ENCODE measurements at places on chromosomes 2 and 18.
A peak's percentile ranks its signal among the peaks of the same experiment; 100 is the strongest.

DNA sequence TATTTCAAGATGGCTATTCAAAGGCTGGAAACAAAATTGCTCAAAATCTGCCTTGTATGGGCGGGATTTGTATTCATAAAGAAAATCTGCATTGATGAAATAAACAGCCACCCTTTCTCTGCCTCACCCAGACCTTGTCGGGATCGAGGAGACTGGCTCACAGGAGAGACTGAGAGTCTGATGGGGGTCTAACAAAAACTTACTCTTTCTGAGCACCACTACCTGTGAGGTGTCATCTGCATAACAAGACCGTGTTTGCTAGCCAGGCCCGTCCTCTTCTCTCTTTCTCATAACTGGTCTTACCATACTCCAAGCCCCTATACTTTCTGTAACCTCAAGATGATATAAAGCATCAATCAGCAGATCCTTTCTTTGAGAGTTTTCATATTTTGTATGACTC lies 115.6 kb downstream of the INO80D start:
- DNase-seq = no peak

DNA sequence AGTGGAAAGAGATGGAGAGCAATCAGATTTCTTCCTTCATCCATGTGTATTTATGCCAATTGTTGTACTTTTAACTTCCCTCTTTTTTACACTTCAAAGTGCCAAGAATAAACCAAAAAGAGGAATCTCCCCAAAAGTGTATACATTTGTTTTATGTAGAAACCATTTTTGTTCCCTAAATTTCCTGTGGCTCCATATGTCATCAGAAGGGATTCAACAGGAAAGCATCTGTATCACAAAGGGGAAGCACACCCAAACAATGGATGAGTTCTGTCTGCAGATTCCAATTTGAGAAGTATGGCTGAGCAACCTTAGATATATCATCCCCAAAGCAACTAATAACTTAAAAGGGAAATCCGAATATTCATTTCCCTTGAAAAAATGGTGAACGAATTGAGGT lies 275.0 kb downstream of the MREG start:
- DNase-seq = no peak

- no peak for DNase-seq
These were observed 90.4 kb upstream of the EML6 start for GRCh38 chr2:54632733-54633692.

DNA sequence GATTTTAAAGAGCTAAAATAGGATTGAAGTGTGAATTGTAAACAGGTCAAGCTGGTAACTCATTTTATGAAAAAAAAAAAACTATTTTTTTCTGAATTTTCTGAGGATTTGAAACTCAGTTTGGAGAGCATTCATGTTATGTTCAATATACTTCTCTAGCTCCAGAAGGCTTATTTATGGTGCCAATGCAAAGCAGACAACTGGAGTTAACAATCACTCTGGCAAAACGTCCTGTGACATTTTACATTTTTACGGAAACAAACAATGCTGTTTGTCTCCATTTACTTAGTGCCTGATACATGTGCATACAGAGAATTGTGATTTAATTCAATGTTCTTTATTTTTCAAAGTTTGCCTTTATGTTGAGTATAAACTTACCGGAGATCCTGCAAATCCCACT lies 96.0 kb downstream of the COL5A2 start:
- DNase-seq = no peak

DNA sequence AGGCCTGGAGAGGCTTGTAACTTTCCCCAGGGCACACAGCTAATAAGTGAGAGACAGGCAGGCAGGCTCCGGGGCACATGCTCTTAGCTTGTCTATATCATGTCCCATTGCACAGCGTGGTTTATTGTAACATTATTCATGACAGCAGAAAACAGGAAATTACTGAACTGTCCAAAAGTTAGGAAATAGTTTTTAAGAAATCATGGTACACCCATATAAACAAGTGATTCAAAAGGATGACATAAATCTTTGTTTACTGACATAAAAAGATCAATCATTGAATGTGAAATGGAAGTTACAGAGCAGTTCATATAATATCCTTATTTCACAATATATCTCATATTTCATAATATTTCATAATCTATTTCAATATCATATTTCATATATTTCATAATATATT lies 34.3 kb upstream of the TXNDC2 start:
- no peak for DNase-seq

GRCh38 chr2:66069937-66070720 lies 364.8 kb upstream of the MEIS1 start:
- DNase-seq = no peak

GRCh38 chr2:70743677-70744076 lies 24.3 kb downstream of the ADD2 start:
- no peak for DNase-seq

DNA sequence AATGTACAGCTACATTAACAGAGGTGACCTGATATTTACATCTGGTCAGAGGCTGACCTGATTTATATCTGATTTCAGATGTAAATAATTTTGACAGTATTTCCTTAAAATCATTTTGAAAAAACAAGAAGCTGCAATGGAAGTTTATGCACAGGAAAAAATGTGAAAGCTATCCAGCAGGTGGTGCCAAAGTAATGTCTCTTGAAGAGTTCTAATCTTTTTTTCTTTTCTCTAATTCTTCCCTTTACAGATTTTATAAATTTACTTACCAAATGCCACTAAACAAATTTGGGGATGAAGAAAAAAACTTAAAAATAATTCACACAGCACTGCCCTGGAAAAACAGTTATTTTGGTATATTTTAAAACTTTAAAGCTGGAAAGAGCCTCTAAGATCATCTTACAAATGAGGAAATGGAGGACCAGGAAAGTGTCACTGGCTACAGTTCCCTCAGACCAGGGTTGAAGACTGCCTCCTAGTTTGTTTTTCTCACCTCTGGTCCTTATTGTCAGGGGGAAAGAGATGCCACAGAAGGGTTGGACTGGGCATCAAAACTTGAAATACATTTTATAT lies 16.4 kb upstream of the FBLN7 start:
- peak; percentile 24 for DNase-seq

DNA sequence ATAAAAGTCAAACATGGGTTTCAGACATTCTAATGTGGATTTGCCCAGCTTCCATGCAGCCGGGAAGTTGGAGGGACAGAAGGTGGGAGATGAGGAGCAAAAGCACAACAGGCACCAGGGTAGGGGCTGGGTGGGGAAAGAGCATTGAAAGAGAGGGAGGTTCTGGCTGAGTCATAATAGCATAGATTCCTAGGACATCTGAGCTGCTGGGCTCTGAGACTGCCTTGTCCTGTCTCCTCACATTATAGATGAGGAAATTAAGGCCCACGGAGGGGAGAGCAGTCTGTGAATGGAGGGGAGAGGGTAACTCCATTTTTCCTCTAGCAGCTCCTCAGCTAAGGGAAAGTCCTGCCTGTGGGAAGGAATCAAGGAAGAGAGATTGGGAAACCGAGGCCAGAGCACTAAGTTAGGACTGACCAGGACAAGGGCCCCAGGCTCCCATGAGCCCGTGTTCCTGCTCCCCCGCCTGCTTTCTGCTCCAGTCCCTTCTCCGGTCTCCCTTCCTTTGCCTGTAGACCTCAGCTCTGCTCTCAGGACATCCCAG lies 26.2 kb downstream of the SH2D6 start:
- DNase-seq = no peak

- DNase-seq = no peak
These were observed 229.2 kb downstream of the GALR1 start for GRCh38 chr18:77478646-77479442.

DNA sequence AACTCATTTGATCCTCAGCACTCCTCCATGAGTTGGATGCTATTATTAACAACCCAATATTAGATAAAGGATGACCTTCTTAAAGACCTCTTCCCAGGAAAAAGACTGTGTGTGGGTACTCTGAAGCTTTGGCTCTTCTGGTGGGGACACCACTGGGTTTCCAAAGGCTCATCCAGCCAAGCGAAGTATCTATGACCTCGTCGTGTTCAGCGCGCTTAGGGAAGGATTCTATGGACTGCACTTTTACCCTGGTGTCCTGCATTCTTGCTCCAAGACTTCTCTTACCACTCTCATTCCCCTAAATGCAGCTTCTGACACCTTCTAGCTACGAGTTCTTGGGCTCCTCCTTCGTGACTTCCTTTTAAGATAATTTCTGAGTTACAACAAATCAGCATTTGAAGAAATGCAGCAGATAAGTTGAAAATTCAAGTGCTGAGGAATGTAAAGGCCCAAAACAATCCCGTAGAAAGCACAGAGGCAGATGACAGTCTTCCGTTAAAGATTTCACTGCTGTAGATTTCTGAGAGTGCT lies 673 bp upstream of the HNMT start:
- DNase-seq = no peak

DNA sequence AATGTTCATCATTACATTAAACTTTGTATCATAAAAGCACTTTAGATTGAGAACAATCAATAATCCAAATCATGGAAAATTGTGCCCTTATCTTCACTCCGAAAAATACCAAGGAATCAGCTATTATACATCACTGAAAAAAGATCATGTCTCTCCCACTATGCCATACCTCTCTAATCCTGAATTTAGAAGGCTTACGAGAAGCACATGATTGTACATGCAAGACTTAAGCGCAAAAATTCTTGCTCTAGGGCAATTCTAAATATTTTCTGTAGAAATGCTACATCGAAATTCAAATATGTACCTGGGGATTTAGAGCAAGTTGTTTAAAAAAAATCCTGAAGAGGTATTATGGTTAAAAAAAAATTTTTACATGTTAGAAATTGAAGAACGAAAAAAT lies 1.3 kb downstream of the CYTIP start:
- DNase-seq = no peak

- no peak for DNase-seq
These were observed 806.2 kb upstream of the CHAC2 start for GRCh38 chr2:52961403-52961802.

GRCh38 chr18:78571831-78572347 lies 407.7 kb upstream of the SALL3 start:
- DNase-seq = no peak

DNA sequence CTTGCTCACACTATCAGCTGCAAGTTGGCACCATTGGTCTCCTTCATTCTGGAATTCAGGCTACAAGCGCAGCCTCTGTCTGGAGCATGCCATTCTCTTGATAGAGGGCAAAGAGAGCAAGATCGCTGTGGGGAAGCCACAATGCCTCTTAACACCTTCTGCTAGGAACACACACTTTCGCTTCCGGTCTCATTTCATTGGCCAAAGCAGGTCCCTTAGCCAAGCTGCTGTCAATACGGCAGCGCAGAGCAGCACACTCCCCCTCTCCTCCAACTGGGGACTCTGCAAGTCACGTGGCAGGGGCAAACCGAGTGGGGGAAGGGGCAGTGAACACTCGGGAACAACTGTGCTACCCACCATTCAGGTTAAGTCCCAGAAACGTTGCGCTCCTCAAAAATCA lies 98.1 kb downstream of the MMADHC start:
- no peak for DNase-seq
